ENCODE measurements at places on chromosomes 3 and 15. TPM values are rescaled to one million over a fixed set of nuclear protein-coding genes. Genes with fewer than 3 reads are reported as not detected.

Gene NCBP2
- total RNA-seq: 93.7 TPM

Gene LRRC49
- 10.9 TPM for total RNA-seq

Gene PLSCR5
- total RNA-seq: not detected

Gene GOLGA6L6
- total RNA-seq: not detected

Gene SLC12A8
- total RNA-seq: 7.1 TPM

Gene LINS1
- total RNA-seq: 17.3 TPM

Gene SHF
- total RNA-seq: 43.2 TPM

DNA sequence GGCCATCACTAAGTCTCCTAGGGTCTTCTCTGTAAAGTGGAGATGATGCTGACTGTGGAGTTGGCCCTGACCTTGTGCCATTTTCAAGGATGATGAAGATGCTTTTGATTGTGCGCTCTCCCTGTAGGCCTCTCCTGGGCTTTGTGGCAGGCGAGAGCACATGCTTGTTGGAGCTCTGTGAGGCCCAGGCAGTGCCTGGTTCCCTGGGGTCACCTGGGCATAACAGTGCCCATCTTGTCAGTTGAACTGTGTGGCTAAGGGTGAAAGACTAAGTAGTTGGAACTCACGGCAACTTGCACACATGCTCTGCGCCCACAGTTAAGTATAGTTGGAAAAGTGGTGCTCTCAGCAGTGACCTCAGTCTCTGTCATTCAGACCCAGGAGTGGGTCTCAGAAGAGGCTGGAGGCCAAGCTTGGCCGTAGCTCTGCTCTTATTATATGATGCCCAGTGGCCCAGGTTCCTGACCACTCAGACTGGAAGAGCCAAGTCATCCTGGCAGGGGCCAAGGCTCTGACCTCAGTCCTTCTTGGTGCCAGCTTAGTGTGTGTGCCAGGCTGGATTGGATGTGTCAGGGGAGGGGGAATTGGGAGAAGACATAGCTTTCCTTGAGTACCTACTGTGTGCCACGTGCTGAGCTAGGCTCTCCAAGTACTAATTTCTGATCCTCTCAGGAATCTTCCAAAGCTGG lies 154.6 kb downstream of the EEFSEC start:
- DNase-seq: no peak

- DNase-seq: no peak
Observed at GRCh38 chr3:121627622-121628021, 33.1 kb downstream of the HCLS1 start.

- DNase-seq: no peak
Observed at GRCh38 chr3:145739926-145740325, 421.1 kb downstream of the PLOD2 start.

- DNase-seq: peak; percentile 94
Observed at GRCh38 chr15:79595995-79596622, 164.0 kb downstream of the MINAR1 start.

DNA sequence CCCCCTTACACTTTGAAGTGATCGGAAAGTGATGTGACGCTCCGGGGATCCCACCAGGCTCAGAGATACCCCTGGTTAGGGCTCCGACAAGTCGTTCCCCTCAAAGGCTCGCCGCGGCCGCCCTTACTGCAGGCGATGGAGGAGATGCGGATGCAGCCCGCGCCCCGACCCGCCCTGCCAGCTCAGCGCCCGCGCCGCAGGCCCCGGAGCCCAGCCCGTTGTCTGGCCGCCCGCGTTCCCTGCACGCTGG lies 228 bp downstream of the GLT8D1 start:
- no peak for DNase-seq

GRCh38 chr3:100316641-100317069 lies 17.9 kb upstream of the NIT2 start:
- DNase-seq: peak; percentile 77

DNA sequence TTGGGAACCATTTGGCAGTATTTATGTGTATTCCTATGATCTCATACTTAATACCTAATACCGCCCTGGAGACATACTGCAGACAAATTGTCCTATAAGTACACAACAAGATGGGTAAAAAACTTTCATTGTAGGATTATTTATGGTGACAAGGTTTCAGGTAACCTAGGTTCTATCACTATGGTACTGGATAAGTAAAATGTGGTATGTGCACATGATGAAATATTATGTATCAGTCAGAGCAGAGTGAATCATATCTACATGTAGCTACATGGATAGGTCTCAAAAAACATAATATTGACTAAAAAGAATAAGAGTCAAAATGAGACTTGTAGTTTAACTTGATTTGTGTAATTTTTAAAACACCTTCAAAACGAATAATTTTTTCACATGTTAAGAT lies 147.8 kb downstream of the LEKR1 start:
- DNase-seq: no peak

- DNase-seq: no peak
Observed at GRCh38 chr3:121566773-121567172, 976 bp upstream of the ARGFX start.

GRCh38 chr3:133783762-133784161 lies 21.9 kb upstream of the SRPRB start:
- DNase-seq: no peak

GRCh38 chr15:65008983-65009382 lies 19.3 kb upstream of the SPG21 start:
- DNase-seq: no peak

GRCh38 chr15:57948351-57949289 lies 116.9 kb downstream of the ALDH1A2 start:
- DNase-seq: no peak

GRCh38 chr3:60192297-60193114 lies 1058.7 kb downstream of the FHIT start:
- DNase-seq: no peak

GRCh38 chr15:56495533-56495932 lies 30.6 kb upstream of the MNS1 start:
- DNase-seq: no peak

GRCh38 chr3:153484842-153485241 lies 322.8 kb downstream of the RAP2B start:
- no peak for DNase-seq

DNA sequence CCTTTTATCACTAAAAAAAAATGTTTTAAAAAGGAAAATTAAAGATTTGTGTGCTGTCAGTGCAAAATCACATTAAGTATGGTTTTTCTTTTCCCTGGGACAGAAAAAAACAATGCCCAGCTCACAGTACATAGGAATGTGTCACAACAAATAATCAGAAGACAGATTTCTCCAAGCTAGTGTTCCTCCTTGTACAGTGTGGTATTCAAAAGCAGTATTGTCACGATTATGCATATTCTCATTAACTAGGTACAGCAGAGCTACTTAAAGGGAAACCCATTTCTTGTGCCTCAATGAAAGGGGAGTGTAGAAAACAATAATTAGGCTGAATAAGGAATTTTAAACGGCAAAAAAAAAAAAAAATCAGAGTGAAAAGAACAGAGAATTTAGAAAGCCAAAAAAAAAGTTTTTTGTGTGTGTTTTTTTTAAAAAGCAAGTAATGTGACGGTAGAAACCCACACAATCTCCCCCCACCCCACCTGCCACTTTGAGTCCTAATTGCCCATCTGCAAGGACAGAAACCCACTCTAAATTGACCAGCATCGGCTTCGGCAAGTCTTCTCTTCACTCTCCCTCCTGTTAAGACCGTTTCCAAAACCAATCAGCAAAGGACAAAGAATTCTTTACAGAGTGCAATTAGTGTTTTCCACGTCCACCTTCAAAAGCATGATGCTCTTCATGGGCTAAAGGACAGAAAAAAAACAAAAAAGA lies 41.0 kb downstream of the EIF4E3 start:
- DNase-seq: no peak

DNA sequence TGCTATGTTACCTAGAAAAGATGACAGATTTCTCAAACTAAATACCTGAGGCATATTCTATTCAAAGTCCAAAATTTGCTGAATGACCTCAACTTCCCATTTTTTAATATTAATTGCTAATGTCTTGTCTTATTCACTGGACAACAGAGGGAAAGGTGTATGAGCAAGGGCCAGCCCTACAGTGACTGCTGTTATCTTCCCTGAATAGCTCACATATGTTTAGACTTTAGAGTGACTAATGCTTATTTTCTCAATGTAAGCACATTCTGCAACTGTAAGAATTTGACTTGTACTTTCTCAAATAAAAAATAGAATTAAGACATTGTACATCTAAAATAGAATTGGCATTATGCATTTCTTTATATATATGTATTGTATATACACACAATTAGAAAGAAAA lies 26.5 kb upstream of the AADACL2 start:
- DNase-seq: no peak

DNA sequence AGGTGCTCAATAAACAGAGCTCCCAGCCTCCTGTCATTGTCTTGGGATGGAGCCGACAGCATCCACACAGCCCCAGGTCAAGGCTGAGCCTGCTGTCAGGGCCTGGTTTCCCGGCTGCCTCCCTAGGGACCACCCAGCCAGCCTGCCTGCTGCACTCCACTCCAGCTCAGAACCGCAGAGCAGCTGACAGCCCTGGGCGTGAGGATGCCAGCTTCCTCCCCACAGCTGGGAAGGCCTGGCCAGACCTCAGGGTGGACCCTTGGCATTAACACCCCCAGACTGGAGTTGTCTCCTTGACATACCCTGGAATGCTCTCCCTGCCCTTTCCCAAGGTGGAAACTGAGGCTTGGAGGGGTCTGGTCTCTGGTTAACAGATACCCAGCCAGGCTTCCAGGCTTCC lies 112.0 kb downstream of the WNT7A start:
- DNase-seq: no peak

- DNase-seq: peak; percentile 44
Observed at GRCh38 chr3:77042882-77043281, 3.0 kb downstream of the ROBO2 start.

DNA sequence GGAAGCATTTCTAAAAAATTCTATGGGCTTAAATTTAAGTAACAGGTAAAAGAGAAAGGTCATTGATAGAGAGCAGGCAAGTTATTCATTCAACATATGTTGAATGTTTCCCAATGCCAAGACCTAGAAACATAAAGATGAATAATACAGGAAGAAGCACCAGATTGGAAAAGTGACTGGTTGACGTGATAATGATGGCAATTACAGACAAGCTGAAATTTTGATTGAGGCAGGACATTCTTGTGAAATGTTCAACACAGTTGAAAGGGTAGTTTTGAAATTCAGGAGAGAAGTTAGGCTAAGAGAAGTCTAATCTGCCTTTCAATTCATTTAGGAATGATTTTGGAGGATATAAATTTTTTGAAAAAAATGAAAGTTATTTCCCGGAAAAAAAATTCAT lies 536.3 kb upstream of the NAALADL2 start:
- DNase-seq: peak; percentile 9

GRCh38 chr3:150419076-150419868 lies 11.2 kb downstream of the TSC22D2 start:
- DNase-seq: no peak

- DNase-seq: no peak
Observed at GRCh38 chr3:52238193-52238760, 681 bp downstream of the TWF2 start.

DNA sequence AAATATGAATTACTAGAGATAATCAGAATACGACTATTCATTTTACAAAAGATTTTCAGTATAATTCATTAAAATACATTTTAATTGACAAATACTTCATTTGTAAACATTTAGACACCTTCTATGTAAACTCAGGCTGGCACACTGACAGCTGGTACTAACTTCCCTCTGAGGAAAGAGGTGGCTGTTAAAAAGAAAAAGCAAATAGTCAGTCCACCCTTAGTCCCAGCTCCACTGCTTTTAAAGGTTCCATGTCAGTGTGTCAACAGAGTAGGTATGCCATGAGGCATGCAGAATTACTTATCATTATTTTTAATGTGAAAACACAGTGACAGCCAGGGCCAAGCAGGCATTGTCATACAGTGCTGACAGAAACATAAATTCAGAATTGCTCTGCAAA lies 16.1 kb downstream of the TM6SF1 start:
- DNase-seq: no peak
